ENCODE measurements at places on chromosomes 3 and 15. TPM values are rescaled to one million over a fixed set of nuclear protein-coding genes. Genes with fewer than 3 reads are reported as not detected.

DNA sequence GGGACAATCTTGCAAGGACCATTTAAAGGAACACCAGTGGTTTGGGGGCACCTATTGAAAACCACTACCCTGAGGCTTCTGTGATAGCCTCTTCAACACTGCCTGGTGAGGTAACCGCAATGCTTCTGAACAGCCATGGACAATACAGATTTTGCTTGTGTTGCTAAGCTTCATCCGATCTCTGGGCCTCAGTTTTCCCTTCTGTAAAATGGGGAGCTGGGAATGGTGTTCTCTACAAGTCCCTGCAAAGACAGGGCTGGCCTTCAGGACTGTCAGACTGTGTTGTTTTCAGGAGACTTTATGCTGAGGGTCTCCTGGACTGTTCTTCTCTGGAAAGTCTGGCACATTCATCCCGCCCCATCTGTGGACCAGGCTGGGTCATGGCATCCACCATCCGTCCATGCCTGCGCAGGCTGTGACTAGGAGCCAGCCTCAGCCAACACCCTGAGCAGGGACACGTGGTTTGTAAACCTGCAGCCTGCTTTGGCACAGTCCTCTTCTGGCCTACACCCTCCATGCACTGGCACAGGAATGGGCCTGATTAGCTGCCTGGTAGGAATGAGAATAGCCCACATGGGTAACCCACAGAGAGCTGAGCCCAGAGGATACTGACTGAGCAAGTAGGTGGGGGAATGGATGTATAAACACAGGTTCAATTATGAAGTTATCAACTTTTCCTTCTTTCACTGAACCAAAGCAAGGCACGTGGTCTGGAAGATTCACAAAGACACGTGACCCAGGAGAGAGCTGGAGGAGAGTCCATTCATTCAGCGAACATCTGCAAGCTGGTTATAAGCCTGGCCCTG is 55.3 kb downstream of the ROPN1B start:
- DNase-seq: no peak

DNA sequence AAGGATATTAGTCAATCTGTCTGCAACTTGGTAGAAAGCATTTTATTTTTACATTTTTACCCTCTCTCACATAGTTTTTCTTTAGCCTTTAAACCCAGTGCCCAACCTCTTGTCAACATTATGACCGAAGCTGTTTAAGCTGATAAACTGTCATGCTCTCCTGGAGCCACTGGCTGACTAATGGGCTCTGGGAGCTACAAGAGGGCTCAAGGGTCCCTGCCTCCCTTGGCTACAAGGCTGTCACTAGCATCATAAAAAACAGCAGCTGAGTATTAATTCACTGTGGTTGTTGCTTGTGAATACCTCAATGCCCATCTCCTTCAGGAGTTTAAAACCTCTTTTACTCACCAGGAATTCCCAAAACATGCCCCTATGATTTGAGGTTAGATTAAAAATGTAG is 237.9 kb downstream of the ZMAT3 start:
- DNase-seq: no peak

The FHIT gene
- total RNA-seq: 4.1 TPM

DNA sequence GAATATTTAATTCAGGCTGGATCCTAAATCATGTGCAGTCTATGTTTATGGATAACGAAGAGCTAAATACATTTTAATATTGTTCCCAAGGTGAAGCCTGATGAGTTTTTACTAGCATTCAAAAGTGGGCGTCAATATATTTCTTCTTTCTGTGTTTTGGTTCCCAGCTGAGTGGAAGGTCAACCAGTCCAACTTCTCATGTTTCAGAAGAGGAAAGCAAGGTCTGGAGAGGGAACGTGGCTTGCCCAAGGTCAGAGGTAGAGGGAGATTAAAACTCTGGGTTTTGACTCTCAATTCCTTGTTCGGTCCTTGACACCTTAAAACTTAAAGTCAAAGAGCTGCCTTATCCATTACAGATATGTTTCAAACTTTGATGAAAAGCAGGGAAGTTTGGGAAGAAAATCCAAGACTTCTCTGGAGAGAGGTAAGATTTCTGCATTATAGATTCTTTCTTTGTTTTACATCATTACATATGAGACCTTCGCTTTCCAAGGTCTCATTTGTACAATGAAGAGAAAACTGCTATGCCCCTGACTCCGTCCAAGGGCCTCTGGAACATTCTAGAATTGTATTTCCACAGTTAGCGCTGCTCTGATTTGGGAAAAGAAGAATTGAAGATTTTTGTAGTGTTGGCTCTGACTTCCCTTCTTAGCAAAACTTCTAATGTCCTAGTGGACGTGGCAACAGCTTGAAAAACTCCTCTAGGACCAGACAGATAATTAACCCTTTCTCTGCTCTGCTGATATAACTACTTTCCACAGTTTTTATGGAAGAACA is 57.7 kb upstream of the HES1 start:
- DNase-seq: no peak

- DNase-seq: no peak
These were observed 115.5 kb downstream of the NFKBIZ start for GRCh38 chr3:101964861-101965260.

DNA sequence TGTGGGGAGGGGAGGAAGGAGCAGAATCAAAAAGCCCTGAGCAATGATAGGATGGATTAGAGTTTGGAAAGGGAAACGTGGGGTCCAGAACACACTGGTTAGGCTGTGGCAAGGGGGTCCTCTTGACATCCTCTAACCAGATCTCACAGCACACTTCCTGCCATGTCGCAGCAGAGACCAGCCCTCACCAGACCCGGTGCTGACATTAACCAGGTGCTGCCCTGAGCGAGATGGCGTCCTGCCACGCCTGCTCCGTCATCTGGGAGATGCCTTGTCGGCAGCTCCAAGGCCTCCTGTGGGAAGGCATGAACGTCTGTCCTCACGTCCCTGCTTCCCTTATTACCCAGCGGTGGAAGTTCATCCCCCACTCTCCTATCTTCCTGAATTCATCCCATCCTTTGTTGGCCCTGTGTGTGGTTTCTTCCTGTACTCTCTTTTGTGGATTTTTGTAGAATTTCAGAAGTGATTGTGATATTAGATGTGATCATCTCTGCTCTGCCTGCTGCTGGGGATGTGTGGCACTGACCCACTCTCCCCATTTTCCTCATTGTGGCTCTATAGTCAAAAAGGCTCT is 29.4 kb upstream of the MYZAP start:
- DNase-seq: no peak

DNA sequence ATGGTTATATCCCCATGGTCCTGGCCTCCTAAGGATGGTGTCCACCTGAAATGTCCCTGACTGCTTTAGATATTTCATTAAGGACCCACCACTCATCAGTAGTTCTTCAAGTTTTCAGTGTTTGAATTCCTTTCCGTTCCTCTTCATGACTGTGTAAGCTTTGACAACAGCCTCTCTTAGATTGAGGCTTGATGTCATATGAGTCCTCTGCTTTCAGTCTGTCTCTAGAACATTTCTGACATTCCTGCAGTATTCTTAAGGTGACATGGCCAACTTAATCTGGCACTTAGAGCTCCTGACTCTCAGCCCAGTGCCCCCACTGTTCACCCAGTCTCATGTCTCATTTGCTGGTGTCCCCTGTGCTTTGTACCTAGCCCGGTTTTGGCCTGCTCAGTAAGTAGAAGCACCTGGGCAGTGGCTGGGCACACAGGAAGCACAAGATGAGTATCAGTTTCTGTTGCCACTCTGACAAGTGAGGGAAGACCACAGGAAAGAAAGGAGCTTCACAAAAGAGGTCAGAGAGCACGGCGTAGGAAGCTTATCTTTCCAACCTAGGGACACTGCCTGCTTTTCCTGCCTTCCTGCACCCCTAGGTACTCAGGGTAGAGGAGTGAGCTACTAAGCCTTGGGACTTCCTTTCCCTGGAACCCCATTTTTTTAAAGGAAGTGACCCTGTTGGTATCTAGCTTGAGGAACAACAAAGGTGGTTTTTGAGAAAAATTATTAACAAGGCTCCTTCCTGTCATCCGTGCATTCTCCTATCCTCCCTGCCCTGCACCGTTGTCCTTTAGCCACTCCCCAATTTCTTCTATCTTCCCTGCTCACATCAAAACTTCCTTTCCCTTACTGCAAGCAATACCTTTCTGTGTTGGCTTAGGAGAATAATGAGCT is 103.1 kb downstream of the KLHL25 start:
- DNase-seq: no peak

DNA sequence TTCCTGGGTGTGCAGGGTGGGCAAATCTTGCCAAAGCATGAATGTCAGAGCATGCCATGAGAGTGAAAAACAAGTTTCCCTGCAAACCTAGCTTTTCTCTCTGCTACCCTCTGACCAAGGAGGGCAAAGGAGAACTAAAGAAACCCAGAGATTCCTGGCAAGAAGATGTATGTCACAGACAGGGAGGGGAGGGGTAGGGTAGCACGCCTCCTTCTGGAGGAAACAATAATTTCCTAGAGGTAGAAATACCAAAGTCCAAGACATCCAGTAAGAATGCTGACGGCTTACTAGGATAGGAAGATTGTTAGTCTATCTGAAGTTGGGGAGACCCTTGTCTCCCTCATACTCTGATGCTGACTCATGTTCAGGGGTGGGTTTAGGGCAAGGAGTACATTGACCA is 203.9 kb downstream of the NR1D2 start:
- DNase-seq: no peak

DNA sequence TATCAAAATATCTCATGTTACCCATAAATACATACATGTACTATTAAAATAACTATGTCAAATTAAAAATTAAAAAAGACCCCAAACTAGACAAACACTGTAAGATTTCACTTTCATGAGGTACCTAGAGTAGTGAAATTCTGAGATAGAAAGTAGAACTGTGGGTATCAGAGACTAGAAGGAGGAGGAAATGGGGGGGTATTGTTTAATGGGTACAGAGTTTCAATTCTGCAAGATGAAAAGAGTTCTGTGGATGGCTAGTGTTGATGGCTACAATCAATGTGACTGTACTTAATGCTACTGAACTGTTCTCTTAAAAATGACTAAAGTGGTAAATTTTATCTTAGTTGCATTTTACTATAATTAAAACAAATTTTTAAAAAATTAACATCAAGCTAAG is 36.6 kb downstream of the RFX7 start:
- DNase-seq: peak; percentile 0

The RETNLB gene
- not detected for total RNA-seq

GRCh38 chr3:175913286-175913685 is 1054.2 kb downstream of the NAALADL2 start:
- DNase-seq: no peak
